Stimulated activated CD4-positive, alpha-beta T cell treated with anti-CD3 and anti-CD28 coated beads, TNF-alpha, amount 100 ng/mL, for 1 hour (primary cell): ENCODE measurements at places on chromosomes 4 and X.

- no peak for DNase-seq
These were observed 50.8 kb upstream of the HOPX start for GRCh38 chr4:56731857-56732256.

GRCh38 chr4:54076673-54077072 lies 12.3 kb upstream of the CHIC2 start:
- no peak for DNase-seq

DNA sequence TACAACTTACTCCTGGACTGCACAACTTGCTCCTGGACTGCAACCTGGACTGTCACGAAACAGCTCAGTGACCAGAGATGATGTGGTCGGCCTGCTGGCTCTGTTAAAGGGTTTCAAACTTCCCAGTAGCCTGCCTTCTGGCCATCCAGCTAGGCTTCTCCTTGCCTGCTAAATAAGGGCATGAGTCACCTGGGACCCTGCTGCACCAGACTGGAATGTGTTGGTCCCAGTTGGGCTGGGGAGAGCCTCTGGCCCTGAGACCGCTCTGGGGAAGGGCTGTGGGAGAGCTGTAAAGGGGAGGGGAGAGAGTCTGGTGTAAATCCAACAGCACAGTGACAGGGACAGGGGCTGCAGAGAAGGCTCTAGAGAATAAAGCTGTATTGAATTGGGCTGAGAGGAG lies 165.8 kb downstream of the VSIG4 start:
- no peak for DNase-seq

DNA sequence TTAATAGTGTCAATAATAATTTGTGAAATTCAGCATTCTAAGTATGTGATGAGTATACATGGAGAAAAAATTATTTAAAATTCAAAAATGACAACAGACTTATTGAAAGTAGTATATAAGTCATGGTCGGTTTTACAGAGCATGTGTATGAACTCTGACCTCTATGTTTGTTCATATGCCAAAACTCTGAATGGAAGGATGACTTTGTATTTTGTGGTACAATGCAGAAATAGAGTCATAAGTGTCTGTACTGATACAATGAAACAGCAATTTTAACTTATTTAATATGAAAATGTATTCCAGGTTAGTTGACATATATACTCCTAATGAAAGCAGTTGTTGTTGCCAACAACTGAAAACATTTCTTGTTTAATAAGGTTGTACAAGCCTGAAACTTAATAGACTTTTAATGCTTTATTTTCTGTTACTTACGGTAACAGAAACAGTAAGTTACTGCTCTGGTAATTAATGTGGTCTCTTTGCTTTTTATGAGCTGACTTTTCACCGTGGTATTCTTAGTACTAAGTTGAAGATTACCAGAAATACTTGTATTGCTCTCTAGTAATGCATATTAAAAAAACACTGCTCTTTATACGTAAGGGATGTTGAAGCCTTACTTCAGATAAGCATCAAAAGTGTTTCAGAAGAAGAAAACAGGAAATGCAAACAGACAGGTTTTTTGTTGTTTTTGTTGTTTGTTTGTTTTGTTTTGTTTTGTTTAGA lies 1.9 kb downstream of the UBE2K start:
- no peak for DNase-seq

DNA sequence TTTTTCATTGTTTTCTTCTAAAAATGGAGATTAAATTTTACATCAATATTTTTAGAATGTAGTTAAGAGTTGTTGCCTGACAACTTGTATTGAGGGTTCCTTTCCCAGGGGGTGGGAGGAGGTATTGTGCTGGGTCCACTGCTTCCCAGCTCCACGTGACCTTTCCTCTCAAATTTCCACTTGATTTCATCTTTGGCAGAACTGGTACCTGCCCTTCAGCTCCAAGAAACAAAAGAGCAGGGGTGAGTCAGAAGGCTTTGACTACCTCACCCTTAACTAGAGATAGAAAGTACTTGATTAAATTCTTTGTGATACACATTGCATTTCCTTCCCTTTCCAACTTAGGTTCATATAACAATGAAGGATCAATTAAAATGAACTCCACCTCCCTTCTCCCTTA lies 19.7 kb downstream of the TRIM2 start:
- DNase-seq = no peak

DNA sequence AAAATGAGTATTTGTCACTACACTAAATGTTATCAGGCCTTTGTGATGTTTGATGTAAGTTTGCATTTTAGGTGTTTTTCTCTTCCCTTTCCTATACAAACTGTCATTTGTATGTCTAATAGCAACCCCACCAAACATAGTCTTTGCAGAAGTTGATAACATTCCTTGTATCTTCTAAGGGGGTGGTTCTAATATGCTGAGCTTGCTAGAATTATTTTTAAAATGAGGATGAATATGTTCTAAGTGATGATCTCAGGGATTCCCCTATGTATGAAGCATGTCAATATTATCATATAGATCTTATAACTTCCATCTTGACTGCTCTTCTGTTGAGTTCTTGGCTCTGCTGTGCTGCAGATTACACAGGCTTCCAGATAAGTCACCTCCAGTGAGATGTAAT lies 3.1 kb downstream of the CHM start:
- DNase-seq = no peak
